ENCODE measurements at places on chromosomes 11 and 22.

DNA sequence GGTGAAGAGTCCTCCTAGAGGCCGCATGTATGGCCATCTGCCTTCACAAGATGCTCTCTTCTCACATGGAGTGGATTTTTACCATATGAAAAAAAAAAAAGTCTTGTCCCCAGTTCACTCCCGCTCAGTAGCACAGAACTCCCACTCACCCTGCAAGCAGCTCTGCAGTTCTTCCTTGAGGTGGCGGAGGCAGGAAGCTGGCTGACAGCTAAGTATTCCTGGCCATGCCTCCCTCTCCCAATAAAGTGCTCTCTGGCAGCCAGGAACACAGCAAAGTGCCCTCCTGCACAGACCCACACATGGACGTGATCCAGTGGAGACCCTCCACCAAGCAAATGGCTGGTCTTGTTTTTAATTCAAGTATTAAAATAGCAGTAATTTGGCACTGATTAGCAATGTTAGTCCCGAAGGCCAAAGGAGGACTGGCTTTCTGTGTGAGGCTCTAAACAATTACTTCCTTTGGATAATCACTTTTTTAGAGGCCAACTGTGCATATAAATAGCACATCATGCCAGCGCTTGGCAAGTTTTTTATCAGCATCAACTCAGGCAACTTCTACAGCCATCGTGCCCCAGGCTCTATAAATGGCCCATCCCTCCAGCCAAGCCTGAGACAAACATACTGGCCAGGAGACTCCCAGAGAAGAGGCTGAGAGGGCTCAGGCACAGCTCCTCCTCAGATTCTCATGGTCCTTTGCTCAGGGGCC lies 413.6 kb downstream of the OPCML start:
- DNase-seq = no peak

DNA sequence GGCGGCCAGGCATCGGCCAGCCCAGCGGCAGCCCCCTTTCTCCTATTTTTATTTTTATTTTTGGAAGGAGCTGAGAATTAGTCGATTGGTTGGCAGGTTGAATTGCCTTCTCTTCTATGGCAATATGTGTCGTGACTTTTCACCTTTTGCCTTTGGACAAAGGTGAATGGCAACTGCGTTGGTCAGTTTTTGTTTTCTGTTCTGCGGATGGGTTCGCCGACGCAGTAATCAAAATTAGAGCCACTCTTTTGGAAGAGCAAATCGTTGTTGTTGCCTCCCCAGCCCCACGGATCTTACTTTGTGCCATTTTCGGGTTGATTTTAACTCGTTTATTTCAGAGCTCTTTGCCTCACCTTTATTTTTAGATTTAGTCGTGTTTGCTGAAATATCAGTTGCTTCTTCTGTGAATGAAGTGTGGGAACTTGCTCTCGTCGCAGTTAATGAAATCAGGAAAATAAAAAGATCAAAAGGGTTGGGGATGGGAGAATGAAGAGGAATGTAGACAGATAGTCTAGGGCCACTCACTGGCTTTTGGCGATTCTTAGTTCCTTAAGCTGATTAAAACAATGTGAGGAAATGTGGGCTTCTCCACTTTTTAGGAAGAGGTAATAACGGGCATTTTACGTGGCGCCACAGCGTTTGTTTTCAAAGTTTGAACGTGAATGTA lies 1.6 kb downstream of the CECR2 start:
- DNase-seq = no peak

- no peak for DNase-seq
These were observed 79.5 kb upstream of the RTL6 start for GRCh38 chr22:44577391-44578109.

GRCh38 chr11:60970369-60970774 lies 1.1 kb upstream of the CD6 start:
- DNase-seq = peak; percentile 75

DNA sequence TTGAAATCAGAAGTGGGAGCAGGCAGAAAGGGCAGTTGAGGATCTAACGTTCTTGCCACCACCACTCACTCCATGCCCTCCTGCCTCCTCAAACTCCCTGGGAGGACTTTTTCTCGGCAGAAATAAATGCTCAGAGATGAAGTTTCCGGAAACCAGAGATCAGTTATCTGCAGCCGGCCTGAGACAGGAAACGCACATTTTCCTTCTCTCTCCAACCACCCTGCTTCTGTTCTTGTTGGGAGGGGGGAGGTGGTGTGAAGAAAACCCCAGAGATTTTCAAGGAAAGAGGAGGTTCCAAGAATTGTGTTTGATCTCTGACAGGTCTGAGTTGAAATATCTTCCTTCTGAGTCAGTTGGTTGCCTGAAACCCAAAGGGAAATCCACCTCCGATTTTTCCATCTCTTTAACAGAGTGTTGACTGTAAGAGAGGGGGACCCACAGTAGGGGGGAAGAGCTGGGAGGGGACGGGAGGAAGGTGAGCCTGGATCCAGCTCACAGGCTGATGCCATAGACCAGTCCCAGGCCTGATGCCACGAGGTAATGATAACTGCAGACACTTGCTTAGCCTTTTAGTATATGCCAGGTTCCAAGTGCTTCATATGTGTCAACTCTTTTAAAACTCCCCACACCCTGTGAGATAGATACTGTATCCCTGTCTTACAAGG lies 100.8 kb downstream of the TRAF6 start:
- DNase-seq = no peak

DNA sequence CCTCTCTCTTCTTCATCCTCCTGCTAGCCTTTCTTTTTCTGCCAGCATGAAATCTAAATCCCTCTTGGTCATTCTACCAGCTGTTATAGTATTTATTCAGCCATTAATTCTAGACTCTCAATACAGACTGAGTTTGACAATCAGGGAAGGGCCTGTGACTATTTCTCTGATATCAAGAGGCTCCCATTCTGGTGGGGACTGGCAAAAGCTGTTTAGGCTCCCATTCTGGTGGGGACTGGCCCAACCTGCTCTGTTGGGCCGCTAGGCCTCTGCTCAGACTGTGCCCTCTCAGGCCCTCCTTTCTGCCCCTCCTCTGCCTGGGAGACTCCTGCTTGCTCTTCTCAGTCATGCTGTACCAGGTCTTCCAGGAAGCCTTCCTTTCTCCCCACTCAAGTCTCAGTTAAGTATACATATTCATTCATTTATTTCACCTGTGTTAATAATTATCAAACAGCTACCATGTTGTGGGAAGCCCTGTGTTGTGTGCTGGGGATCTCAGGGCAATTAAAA lies 323.7 kb upstream of the NARS2 start:
- no peak for DNase-seq

GRCh38 chr11:65791719-65792213 lies 4.9 kb downstream of the OVOL1 start:
- DNase-seq = peak; percentile 64

DNA sequence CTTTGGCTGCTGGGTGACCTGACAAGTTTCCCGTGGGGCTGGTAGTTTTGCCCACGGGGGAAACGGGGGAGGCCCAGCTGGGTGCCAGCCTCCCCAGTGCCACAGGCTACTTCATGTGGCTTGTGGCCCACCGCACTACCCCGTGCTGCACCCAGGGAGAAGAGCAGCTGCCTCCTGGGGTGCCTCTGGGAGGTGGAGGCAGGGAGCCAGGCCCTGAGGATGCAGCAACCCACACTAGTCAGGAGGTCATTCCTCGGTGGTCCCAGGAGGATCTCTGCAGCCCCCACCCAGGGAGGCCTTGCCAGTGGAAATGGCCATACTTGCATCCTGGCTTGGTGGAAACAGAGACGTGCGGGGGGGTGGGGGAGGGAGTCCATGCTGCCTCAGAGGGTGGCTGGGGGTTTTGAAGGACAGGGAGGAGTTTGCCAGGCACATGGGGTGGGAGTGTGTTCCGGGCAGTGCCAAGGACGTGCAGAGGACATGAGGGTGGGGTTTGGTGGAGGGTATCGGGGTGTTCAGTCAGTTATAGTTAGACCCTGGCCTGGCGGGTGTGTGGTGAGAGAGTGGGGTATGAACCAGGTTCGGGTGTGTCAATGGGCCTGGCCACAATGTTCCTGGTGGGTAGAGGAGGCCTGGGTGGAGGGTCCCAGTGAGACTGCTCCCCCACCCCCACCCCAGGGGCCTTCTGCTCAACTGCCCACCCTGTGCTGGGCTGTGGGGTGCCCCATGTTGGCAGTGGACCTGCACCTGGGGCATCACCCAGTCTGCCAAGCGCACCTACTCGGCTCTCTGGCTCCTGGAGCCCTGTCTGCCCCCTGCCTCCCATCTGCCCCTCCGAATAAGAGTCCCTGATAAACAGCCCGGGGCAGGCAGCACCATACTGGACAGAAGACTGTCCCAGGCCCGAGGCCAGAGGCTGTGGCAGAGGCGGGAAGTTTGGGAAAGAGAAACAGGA lies 3.8 kb downstream of the PIM3 start:
- DNase-seq = no peak

GRCh38 chr11:79261684-79262083 lies 179.1 kb downstream of the TENM4 start:
- no peak for DNase-seq

GRCh38 chr11:128238521-128239265 lies 348.7 kb downstream of the ETS1 start:
- DNase-seq = peak; percentile 64

DNA sequence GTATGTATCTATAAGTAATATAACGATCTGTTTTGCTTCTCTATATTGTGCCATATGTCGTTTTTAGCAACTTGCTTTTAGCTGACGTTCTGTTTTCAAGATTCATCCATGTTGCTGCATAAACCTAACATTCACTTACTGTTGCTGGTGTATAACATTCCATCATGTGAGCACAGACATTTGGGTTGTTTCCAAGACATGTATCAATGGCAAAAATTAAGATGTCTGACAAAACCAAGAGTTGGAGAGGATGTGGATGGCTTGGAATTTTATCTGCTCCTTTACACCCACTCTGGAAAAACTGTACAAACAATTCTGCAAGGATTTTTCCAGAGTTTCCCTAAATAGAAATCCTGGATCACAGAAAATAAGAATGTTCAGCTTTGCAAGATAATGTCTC lies 40.9 kb downstream of the DGCR2 start:
- no peak for DNase-seq

DNA sequence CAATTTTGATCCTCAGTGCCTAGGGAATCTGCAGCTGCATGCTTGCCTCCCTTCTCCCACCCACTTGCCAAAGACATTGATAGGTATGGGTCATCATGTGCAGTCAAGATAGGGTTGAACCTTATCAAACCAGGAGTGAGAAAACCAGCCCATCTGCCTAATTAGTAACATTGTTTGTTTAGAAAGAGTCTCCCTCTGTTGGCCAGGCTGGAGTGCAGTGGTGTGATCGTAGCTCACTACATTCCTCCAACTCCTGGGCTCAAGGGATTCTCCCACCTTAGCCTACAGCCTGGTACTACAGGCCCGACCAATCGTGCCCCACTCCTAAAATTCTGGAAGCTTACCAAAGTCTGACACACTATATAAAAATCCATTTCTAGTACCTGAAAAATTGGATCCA lies 4.6 kb downstream of the C11orf71 start:
- no peak for DNase-seq

- DNase-seq = no peak
These were observed 15.8 kb downstream of the P2RY2 start for GRCh38 chr11:73233692-73234470.

GRCh38 chr11:114133548-114134329 lies 74.2 kb downstream of the ZBTB16 start:
- no peak for DNase-seq

DNA sequence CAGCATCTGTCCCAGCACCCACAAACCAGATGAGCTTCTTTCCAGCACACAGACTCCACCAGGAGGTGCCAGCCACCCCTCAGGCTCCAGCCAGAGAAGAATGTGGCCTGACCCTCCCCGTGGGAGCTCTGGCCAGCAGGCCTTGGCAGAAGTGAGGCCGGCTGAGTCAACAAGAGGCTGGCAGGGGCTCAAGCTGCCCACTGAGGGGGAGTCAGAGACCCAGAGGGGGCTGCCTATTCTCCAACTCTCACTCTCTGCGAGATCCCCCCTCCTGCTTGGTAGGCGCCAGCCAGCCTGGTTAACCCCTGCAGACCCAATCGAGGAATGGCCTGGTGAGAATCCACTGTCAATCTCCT lies 10.6 kb upstream of the CDC42EP1 start:
- DNase-seq = no peak

DNA sequence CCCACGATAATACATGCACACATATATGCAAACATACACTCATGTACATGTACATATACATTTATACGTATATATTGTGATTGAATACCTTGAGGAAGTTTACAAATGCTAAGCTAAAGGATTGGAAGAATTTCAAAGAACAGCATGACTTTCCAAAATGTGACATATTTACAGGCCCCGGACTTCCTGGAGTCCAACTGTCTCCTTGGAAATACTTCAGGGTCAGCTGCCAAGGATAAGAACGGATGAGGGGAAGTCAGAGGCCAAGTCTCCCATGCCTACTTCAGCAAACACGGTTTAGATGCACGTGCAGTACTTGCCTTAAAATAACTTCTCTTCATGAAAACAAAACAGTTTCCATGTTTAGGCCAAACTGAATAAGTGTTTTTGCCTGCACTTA lies 213.6 kb downstream of the DYNC2H1 start:
- DNase-seq = no peak

GRCh38 chr11:114553642-114554041 lies 6.0 kb downstream of the NXPE1 start:
- no peak for DNase-seq

DNA sequence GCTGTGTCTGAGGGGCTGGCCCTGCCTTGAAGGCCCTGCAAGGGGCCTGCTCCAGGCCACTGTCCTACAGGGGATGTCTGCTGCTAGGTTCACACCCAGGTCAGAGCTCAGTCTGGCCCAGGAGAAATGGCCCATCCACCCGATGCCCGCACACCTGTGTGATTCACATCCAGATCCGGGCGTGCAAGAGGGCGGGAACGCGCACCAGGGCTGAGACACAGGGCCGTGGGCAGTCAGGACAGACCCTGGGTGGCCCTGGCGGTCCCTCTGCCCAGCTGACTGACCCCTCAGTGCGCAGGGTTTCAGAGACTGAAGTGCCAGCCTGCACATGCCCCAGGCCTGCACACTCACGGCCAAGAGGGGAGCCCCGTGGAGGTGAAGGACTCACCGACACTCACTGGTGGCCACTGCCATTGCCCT lies 7.4 kb downstream of the TOLLIP start:
- no peak for DNase-seq

DNA sequence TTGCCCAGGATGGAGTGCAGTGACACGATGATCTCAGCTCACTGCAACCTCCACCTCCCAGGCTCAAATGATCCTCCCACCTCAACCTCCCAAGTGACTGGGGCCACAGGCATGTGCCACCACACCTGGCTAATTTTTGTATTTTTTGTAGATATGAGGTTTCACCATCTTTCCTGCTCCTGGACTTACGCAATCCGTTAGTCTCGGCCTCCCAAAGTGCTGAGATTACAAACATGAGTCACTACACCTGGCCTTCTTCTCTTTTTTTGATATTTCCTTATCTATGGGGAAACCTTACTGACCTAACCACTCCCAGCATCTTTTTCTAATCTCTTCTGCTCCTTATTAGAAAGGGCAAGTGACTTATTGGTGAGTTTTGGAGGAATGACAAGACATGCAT lies 121.7 kb upstream of the CHORDC1 start:
- no peak for DNase-seq

- no peak for DNase-seq
These were observed 86.2 kb downstream of the BTBD10 start for GRCh38 chr11:13376838-13377237.

All from inflammatory macrophage (primary cell).